ENCODE measurements at places on chromosomes 6 and 20.

DNA sequence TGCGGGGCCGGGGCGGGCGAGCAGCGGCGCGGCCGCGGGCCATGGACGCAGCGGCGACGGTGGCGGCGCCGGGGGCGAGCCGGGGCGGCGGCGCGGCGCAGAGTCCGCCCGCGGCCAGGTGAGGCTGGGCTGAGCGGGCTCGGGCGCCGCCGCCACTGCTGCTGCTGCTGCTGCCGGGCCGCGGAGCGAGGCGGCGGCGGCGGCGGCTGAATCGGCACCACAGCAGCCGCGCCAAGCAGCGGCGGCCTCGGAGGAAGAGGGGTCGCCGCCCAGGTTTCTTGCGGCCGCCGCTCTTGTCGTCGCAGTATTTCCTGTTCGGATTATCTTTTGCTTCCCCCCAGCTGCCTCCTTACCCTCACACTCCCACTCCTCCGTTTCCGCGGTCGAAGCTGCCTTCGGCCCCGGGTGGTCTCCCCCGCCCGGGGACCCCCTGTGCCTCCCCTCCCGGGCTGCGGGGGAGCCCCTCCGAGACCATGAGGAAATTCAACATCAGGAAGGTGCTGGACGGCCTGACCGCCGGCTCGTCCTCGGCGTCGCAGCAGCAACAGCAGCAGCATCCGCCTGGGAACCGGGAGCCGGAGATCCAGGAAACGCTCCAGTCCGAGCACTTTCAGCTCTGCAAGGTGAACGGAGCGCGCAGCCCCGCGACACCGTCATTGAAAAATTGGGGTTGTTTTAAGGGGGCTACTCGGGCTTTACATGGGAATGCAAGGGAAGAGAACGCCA is at the start of gene STXBP5:
Gene STXBP5, plus strand, starts transcription at position 358 of the 726 bp plus-strand sequence. Its CDS starts 116 bp downstream, at position 474.
- DNase-seq: peak; percentile 55

DNA sequence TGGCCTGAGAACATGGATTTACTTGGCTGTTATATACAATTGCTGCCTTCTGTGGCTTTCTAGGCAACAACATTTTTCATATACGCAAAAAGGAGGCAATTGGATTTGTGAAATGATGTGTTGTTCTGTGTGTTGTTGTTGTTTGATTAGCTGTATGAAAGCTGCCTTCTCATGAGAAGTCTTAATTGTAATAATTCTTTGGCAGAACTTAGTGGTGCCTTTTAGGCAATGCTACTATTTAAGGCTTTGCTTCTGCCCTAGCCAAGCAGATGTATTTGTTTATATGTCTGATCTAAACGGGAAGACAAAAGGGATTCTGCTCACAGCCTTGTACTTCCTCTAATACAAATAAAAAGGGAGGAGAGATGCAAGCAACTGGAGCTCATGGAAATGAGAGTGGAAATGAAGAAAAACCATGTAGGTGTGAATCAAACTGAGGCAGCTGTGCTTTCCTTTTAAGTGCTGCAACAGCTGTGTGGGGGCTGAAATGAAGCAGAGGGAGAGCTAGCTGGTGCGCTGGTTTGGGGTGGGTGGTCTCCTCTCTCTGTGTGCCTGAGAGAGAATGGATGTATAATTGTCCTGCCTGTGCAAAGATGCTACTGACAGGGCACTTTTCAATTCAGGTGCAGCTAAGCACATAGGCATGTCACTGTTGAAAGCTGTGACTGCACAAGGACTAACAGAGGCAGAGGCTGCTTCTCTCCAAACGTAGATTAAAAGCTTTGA is 386.9 kb upstream of the MAN1A1 start:
- no peak for DNase-seq

DNA sequence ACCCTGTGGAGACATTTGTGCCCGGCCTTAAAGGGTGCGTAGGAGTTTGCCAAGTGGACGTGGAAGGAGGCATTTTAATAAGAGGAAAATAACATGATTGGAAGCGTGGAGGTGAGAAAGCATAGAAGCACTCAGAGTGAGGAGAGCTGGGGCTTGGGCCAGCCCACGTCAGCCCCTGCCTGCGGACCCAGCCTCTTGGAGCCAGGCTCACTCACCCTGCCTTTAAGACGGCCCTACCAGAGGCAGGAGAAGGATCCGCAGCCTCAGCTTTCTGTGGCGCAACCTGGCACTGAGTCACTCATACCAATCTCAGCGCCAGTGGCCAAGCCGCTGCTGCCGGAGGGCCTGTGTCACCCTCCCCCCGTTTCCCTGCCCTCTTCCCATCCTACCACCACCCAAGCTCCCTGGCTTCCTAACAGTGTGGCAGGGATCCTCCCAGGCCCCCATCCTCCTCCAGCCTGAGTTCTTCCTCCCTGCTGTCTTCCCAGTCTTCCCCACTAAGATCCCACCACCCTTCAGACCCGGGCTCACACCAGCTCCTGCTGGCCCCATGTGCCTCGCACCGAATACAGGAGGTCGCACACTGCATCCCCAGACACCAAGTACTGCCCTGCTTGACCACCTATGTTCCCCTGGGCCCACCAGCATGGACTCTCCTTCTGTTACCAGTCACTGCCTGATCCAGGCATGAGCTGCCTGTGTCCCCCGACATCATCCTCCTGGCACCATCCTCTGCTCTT is 285.2 kb downstream of the UST start:
- DNase-seq: peak; percentile 63

- no peak for DNase-seq
Measured at GRCh38 chr6:41602422-41602743, 35.9 kb upstream of the MDFI start.

DNA sequence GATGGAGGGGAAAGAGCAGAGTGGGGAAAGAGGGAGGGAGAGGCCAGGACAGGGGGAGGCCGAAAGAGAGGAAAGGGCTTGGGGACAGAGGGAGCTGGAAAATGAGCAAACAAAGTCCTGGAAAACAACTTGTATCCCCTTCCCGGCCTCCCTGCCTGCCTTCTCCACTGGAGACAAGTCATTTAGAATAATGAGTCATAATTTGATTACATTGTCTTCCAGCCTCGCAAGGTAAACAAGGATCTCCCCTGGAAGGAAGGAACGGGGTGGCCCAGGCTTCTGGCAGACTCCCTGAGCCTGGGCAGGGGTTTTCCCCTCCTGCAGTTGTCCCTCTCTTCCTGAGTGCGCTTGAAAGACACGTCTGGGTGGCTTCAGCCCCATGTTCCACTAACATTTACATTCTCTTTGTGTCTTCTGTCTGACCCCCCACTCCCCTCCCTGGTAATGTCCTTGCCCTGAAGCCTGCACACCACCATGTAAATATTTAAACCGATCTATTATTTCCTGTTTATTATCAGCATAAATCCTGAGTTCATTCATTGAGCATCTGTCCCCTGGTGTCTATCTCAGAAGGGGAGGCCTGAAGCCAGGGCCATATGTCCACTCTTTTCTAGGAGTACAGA is 12.1 kb upstream of the MRPS18A start:
- no peak for DNase-seq

GRCh38 chr6:158907931-158908330 is 88.8 kb upstream of the EZR start:
- DNase-seq: no peak

DNA sequence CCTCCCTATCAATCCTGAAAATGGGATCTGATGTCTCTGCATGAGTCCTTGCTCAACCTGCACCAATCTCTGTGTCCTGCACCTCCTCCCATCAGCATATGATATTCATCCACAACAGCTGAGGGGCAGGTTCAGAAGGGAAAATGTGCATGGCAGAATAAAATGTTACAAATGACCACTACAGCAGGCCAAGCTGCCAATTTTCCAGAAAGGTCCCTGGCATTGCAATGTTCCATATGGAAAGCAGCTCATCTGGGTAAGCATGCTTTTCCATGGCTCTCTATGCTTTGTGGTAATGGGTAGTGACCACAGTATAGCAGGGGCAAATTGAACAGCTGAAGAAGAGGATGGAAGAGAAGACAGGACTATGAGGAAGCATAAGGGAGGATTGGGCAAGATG is 841.2 kb upstream of the FLRT3 start:
- no peak for DNase-seq

- DNase-seq: peak; percentile 21
Measured at GRCh38 chr6:108635505-108636226, 74.9 kb downstream of the FOXO3 start.

DNA sequence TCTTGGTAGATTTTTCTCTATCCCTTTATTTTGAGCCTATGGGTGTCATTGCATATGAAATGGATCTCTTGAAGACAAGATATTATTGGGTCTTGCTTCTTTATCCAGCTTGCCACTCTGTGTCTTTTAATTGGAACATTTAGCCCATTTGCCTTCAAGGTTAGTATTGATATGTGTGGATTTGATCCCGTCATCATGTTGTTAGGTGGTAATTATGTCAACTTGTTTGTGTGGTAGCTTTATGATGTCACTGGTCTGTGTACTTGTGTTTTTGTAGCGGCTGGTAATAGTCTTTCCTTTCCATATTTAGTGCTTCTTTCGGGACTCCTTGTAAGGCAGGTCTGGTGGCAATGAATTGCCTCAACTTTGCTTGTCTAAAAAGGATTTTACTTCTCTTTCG is 61.9 kb downstream of the UNC5CL start:
- DNase-seq: no peak

DNA sequence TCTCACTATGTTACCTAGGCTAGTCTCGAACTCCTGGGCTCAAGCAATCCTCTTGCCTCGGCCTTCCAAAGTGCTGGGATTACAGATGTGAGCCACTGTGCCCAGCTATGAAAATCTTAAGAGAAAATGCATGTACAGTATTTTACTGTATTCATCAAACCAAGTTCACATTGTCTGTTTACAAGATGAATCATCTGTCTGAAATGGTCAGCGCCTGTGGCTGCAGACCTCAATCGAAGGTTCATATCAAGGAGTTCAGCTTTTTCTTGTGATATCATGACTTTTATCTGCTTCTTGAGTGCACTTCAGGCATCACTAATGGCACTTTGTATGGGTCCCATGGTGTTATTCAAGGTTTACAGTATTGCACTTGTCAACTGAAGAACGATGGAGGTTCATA is 155.1 kb downstream of the SLC16A10 start:
- DNase-seq: no peak

- no peak for DNase-seq
Measured at GRCh38 chr6:148500402-148500801, 157.8 kb downstream of the SASH1 start.

DNA sequence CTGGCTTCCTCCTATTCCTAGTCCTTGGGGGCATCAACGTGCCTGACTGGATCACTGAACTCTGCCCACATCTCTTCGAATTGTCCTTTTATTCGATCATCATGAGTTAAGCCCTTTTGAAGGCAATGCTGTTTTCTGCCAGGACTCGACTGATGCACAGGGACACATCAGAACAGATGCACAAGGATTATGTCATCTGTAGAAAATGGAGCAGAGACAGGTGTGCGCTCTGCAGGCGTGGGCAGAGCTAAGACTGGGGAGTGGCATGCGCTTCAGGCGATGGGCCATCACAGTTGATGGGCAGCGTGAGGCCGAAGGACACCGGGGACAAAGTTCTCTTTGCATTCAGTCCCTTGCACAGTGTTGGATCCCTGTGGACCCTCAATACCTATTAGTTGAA is 13.1 kb downstream of the GABRR1 start:
- DNase-seq: no peak

DNA sequence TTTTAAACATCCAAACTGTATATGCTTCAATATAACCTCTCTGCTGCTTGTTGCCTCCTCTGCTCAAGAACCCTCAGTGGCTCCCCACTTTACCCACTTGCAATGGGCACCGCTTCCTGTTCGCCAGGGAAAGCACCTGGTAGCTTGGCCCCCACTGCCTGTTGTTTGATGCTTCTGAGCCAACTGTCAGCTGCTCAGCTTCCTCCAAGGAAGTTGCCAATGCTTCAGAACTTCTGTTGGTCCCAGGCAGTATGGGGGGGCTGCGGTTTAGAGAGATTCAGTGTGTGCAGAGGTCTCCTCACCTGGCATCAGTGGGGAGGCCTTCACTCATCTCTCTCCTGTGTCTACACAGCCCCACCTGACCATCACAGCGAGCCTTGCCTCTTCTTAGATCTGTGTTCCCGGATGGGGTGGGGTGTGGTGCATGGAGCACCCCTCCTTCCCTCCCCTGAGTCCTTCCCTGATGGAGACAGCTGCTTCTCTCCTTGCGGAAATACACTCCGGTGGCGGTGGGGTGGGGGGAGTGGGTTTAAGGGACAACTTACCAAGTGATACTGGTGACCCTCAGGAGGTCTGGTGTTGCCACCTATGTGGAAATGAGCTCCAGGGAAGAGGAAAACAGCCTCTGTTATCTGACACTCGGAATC is 308.1 kb downstream of the CDH26 start:
- DNase-seq: no peak

GRCh38 chr6:20965915-20966314 is 431.7 kb downstream of the CDKAL1 start:
- no peak for DNase-seq

- no peak for DNase-seq
Measured at GRCh38 chr6:43625393-43625992, 3.6 kb downstream of the GTPBP2 start.

GRCh38 chr20:62949153-62949821 is 3.2 kb upstream of the SLC17A9 start:
- DNase-seq: no peak

- no peak for DNase-seq
Measured at GRCh38 chr6:106309766-106310373, 15.7 kb downstream of the ATG5 start.
